Stimulated activated CD4-positive, alpha-beta T cell treated with anti-CD3 and anti-CD28 coated beads, Interleukin-1b, Interleukin-23, amount 100 ng/mL, for 48 hours (primary cell): ENCODE measurements at places on chromosomes 1 and 21.

GRCh38 chr1:220954321-220955075 is 75.3 kb downstream of the HLX start:
- no peak for DNase-seq

- DNase-seq = peak; percentile 30
These were observed 69.6 kb downstream of the PIK3R3 start for GRCh38 chr1:46062651-46063319.

GRCh38 chr1:43206600-43207228 is 34.6 kb downstream of the CFAP57 start:
- DNase-seq = no peak

DNA sequence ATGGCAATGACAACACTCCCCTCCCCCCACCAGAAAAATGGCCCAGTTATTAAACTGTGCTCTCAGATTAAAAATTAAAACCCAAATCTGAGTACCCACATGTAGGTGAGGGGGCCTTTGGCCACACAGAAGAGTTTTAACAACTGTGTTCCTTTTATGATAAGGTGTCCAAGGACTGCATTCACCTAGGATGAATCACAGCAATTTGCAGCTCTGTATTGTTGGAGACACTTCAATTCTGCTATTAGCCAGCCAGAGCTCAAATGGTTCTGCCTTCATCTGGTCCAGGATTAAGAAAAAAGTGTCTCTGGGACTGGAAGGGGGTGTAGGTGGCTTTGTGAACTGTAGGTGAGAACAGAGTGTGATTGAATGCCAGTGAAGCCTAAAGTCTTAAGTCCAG is 43.3 kb upstream of the DIRAS3 start:
- no peak for DNase-seq

GRCh38 chr1:57966751-57967406 is 543.0 kb upstream of the DAB1 start:
- no peak for DNase-seq

GRCh38 chr1:1619917-1620361 is 4.6 kb downstream of the MIB2 start:
- no peak for DNase-seq

DNA sequence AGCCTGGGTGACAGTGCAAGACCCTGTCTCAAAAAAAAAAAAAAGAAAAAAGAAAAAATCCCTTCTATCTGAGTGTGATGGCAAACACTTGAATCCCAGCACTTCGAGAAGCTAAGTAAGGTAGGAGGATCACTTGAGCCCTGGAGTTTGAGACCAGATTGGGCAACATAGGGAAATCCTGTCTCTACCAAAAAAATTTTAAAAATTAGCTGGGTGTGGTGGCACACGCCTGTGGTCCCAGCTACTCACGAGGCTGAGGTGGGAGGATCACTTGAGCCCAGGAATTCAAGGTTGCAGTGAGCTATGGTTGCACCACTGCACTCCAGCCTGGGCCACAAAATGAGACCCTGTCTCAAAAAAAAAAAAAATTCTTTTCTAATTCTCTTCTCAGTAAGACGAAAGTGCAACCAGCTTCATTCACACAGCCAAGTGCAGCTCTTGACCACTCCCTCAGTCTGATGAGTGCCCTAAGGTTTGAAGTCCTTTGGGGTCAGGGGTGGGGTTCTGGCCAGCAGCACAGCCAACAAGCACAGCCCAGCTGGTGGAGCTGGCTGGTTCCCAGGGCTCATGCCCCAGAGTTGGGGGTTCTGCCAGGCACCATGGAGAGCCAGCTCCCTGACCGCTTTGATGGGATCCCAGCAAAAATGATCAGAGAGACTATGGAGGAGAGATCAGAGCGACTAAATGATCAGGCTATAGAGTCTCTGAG is 8.0 kb downstream of the SLC2A5 start:
- DNase-seq = no peak

- no peak for DNase-seq
These were observed 737.1 kb downstream of the PTPRU start for GRCh38 chr1:29973406-29973805.

DNA sequence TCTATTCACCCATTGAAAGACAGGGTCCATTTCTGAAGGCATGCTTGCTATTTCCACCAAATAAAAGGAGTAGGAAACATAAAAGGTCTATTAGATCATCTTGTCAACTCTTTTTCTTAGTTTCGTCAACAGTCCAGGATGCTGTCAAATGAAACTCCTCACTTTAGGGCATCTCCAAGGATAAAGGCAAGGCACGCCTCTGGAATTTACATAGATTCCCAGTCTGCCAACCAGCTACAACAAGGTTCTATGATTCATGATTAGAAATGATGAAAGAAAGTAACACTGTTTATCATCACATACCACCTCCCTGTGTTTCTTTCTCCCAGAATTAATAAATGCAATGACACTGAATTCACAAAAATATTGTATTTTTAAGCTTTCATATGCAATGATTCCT is 636.3 kb downstream of the LTN1 start:
- no peak for DNase-seq

DNA sequence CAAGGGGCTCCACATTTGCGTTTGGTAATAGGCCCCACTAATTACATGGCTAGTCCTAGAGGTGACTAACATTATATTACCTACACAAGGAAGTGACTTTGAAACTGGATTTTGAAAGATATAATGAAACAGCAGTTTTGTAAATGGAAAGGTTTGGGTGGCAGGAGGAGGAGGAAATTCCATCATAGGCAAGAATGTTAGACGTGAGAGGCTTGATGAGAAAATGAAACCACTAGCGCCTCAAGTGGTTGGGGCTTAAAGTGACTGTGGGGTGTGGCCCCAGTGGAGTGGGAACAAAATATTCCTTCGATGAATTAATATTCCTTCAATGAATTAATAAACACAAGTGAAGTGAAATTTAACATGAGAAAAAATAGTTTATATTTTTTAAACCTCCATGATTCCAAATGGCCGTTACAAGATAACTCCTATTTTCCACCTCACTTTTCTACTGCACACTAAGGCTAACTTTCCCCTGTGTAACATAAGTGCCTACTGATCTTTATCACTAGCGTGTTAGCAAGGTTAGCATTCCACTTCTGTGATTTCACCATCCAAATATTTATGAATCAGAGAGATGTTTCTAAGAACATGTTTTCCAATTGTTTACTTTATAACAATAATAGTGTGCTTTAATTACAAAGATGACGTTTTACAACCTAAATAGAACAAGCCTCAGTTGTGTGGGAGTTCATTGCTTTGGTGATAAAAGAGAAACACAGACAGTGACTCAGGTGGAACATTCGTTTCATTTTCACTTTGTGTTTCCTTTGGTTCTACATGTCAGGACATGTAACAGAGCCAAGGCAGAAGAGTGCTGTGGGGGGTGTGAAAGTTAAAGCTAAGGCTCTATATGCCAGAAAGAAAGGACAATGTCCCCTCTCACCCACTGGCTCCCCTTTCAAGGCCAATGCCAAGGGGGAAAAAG is 12.5 kb upstream of the ATF3 start:
- DNase-seq = peak; percentile 32

DNA sequence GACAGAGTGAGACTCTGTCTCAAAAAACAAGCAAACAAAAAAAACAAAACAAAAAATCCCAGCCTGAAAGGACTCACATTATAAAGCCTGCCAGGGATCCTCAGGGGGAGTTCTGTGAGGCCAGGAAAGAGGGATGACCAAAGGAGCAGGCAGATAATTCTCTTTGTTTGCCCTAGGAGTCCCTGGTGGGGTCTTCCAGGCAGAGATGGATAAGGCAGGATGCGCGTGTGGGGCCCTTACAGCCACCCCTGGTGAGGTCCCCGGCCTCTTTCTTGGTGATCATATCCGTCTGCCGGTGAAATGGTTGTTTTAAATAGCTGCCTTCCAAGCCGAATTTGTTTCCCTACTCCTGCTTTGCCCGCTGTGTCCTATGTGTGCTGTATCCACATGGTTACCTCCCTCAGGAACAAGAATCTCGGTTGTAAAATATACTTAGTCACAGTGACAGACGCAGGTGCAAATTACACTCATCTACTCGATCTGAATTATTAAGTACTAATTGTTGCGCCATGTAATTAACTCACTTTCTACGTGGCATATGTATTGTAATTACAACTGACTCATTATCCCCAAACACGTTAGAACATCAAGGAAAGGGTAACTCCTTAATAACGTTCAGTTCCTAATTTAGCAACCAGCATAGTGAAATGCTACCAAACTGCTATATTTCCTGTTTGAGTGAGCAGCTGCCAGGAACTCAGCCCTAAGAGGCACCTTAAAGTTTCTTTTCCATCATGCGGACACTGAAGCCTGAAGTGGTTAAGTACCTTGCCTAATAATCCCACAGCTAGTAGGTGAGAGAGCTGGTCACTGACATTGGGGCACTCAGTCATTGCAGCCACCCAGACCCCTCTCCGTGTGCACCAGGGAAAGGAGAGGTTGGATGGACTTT is 106.4 kb downstream of the ZSCAN20 start:
- no peak for DNase-seq

DNA sequence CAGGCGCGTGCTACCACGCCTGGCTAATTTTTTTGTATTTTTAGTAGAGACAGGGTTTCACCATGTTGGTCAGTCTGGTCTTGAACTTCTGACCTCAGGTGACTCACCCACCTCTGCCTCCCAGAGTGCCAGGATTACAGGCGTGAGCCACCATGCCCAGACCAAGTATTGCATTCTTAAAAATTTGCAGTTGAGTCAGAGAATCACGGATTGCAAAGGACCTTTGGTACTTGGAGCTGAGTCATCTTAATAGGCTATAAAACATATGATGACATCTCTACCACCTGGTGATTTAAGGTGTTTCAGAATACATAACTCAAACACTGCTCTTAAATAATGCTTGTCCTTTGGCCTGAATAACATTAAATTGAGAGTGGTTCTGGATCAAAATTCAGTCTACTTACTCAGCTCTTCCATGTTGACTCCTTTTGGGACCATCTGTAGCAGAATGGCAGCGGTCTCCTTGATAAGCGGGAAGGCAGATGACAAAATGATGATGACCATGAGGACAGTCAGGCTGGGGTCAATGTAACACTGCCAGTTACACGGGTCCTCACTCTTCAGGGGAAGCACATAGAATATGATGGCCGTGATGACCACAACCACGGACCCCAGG is 10.4 kb downstream of the SLC30A10 start:
- DNase-seq = no peak

DNA sequence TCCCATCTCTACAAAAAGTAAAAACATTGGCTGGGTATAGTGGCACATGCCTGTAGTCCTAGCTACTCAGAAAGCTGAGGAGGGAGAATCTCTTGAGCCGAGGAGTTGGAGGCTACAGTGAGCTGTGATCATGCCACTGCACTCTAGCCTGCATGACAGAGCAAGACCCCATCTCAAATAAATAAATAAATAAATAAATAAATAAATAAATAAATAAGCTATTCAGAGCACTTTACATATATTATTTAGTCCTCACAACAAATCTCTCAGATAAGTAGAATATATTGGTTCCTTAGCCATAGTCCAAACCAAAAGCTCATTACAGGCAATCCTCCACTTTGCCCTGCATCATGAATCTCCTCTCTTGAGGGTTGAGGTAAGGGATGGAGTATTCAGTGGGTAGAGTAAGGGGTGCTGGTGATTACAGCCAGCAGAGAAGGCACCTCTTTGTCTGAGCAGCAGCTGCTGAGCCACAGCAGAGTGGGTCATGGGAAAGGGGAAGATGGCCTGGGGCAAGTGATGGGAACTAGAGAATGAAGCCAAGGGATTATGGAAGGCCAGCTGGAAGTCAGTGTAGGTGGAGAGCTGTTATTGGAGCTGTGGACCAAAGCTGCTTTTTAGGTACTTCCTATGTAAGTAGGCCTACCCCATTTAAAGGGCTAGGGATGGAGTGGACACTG is 115.5 kb upstream of the ZNF644 start:
- no peak for DNase-seq

DNA sequence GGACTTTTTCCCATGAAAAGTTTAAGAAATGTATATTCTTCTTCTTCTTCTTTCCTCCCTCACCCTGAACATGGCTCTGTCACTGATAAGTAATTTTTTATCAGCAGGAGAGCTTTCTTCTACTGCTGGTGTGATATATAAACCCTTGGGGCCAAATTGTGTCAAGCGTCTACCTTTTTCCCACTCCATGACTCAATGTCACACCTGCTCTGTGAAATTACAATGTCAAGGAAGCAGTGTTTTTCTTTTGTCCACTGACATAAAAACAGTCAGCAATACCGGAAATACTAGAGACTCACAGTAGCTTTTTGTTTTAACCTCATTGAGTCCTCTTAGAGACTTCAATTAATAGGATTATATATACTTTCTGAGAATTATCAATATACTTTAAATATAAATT is 416.2 kb upstream of the ADGRL4 start:
- no peak for DNase-seq

- DNase-seq = no peak
These were observed 72.0 kb downstream of the LBR start for GRCh38 chr1:225355863-225356262.

DNA sequence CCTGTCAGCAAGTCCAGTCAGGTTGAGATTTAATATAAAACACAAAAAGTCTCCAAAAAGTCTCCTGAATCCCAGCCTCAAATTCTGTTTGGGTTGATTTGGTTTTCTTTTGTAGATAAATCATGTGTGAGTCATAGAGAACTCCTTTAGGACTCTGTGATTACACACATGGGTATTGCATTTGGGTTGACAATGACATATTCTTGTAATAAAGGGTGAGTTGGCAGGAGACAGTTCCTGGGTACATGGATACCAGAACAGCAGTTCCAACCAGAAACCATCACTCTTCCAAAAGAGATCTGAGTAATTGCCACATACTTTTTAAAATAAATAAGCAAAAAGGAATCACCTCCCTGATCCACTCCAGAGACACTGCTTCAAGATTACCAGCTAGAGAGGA is 8.9 kb downstream of the CR2 start:
- DNase-seq = no peak

GRCh38 chr1:182869241-182869666 is 30.1 kb downstream of the DHX9 start:
- no peak for DNase-seq

GRCh38 chr21:38424305-38425019 is 73.8 kb downstream of the ERG start:
- DNase-seq = no peak

DNA sequence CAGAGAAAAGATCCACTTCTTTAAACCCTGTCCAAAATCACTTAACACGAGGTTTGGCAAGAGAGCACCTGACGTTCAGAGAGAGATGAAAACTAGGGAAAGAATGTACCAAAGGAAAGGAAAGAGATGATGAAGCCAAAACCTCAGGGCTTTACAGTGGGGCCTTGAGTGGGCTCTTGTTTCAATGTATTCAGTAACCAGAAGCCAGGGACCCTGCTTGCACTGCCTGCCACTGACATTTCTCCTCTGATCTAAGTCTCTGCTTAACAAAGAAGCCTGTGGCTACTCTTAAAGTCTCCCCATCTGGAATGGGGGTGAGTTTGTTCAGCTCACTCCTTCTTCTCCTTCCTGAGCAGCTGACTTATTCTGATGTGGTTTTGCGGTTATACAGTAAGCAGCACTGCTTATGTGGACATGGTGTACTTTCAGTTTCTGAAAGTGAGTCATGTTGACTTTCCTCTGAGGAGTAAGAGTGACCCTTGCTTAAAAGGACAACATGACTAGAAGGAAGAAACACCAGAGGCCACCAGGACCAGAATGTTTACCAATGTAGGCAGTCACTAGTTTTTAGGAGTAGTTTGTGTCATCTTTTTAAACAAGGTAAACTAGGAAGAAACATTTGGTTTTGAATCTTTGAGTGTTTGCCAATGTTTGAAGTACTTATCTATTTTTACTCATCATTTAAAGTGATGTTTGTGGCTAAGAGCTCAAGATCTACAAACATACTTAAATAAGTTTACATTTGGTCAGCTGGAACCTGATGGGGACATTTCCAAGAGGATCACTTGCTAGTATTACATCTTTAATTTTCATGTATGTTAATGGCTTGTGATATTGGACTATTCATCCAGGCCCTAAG is 87.4 kb downstream of the FASLG start:
- DNase-seq = no peak
